Left renal cortex interstitium (tissue), 4 donors: ENCODE measurements at places on chromosomes 6 and 20. TPM values are rescaled to one million over a fixed set of nuclear protein-coding genes. Genes with fewer than 3 reads are reported as not detected.

DNA sequence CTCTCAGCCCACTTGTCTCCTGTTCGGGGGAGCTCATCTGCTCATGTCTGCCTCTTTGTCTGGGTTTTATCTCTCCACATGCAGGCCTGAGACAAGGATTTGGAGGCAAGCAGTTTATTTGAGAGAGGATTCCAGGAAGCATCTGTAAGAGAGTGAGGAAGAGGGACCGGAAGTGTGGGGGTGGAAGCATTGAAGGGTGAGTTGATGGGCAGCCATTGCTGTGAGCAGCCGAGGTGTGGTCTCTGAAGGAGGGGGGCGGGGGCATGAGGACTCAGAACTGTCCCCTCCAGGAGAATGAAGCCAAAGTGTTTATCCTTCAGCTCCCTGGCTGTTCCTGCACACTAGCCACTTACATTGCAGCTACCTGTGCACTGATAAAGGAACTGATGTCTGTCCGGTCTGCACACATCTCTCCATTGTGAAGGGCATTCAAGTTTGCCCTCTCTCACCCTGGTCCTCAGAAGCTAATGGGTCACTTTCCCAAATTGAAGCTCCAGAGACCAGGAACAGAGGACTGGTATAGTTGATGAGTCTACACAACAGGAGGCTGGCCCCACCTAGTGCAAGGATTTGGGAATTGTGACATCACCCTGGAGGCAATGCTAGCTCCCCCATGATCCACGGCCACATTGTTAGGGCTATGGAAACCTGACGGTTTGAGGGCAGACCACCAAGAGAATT lies 100.5 kb upstream of the FOXA2 start:
- DNase-seq: no peak

DNA sequence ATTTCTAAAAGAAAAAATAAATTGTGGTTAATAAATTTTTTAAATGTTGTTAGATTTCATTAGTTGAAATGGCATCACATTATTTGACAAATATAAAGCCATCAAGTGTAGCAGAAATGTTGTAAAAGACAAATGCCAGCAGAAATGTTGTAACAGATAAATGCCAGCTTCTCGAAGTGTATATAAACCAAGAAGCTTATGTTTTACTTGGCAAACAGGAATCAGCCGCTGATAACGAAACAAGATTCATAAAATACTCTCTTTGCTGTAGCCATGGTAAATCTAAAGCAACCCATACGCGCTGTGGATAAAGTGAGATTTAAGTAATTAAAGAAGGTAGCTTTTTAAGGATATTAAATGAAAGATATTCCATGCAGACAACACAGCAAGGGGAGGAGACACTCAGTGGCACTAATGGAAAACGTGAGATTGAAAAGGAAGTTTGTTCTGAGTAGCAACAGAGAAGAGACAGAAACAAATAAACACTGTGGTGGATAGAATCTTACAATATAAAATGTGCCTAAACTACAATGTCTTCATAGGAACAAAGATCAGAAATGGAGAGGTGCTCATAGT lies 29.6 kb downstream of the BTBD9 start:
- DNase-seq: no peak

DNA sequence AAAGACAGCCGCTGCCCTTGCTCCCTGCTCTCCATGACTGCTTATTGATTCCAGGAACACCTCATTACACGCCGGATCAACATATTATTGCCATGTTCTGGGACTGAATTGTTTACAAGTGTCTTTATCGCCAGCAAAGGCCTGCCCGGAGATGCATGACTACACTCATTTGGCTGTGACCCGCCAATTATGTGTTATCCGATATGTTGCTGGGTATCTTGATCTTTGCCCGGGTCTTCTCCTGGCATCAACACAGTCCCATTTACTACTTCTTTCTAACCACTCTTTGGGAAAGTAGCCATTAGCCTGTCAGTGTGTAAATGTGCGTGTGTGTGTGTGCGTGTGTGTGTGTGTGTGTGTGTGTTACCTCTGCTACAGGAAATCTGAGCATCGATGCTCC lies 15.4 kb downstream of the LINC00237 start:
- DNase-seq: no peak

DNA sequence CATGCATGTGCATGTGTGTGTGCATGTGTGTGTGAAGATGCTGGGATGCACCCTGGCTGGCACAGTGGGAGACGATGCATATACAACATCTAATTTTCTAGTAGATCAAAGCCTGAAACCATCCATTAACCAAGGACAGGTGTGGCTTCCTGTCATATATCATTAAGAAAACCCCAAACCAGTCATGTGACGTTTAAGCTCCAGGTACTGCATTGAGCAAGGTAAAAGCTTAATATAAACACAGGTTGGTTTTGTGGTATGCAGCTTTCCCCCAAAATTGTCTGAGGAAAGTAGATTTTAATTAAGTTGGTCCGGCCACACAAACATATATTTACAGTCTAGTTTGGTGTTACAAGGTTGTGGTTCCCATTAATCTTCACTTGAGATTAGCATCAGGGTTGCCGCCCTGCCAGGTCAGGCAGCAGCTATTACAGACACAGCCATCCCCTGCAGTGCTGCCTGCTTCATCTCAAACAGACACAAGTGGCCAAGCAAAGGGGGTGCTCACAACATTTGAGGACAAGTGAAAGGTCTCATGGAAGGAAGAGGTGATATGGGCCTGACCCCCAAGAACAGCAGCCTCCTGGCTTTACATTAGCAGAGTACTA lies 48.6 kb upstream of the NAA20 start:
- no peak for DNase-seq

DNA sequence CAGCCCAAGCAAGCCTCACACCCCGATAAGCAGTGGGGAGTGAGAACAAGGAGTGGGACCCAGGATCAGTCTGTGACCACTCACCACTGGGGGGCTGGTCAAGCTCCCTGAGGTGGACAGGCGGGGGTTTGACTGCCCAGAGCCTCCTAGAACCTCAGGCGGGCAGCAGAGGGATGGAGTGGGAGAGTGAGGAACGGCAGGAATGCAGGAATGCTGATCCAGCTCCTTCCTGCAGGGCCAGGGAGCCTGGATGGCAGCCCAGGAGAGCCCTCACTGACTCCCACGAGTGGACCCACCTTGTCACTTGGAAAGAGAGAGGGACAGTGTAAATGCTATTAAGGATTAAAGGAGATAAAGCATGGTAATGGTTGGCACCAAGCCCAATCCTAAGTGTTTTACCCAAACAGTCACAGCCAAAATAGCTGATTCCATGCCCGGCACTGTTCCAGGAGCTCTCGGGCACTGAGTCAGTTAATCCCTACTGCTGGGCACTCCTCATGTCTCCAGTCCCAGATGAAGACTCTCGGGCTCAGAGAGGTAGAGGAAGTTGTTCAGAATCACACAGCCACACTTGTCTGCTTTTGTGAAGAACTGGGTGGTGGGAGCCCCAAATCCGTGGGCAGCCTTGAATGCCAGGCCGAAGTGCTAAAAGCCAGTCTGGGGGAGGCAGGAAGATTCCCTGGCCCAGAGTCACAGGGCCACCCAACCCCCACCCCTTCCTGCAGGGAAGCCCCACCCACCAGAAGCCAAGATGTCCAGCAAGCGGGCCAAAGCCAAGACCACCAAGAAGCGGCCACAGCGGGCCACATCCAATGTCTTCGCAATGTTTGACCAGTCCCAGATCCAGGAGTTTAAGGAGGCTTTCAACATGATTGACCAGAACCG lies 3.1 kb downstream of the MYL9 start:
- DNase-seq: no peak

GRCh38 chr6:27593200-27593818 lies 120.4 kb upstream of the ZNF184 start:
- no peak for DNase-seq

- DNase-seq: no peak
These were observed 38.9 kb upstream of the STX16 start for GRCh38 chr20:58612121-58612691.

- DNase-seq: no peak
These were observed 16.8 kb upstream of the EEF1A1 start for GRCh38 chr6:73537677-73538076.

- DNase-seq: no peak
These were observed 199.2 kb upstream of the PRDM1 start for GRCh38 chr6:105886814-105887544.

- DNase-seq: no peak
These were observed 100.3 kb downstream of the TMEM242 start for GRCh38 chr6:157223021-157223430.

GRCh38 chr6:37820718-37821079 lies 1.2 kb downstream of the ZFAND3 start:
- no peak for DNase-seq

The PIM1 gene
- polyA plus RNA-seq: 24.5 TPM

The GPANK1 gene
- 33.9 TPM for polyA plus RNA-seq

The MOXD1 gene
- polyA plus RNA-seq: 172 TPM

The TCF21 gene
- polyA plus RNA-seq: 153 TPM

The COL9A1 gene
- polyA plus RNA-seq: 34.0 TPM

The WFDC5 gene
- not detected for polyA plus RNA-seq

The NNAT gene
- polyA plus RNA-seq: 148 TPM

The HLA-DMA gene
- polyA plus RNA-seq: 19.3 TPM

The SMOC2 gene
- 21.3 TPM for polyA plus RNA-seq
